ENCODE measurements at places on chromosomes 3 and 15.

DNA sequence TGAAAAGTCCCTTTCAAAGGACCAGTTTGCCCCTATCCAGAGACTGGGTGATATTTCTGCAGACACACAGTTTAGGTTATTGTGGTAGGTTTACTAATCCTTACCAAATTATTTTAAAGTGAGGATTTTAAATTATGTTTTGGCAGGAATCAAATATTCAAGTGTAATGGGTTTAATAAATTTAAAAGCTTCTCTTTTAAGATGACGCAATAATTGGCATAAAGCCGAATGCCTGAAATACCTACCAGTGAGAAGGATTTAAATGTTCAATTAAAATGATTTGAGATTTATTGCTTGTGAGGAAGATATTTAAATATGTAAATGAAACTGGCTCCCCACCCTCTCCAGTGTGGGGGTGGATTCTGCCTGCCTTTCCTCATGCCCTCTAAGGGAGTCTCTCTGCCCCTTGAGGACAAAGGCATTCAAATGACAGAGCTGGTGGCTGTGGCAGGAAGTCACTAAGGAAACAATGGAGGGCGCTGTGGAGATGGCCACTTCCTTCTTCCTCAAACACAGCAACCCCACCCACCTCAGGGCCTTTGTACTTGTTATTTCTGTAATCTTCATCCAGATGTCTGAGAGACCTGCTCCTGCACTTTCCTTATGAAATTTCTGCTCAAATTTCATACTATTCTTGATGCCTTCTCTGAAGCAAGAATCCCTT, 131.7 kb downstream of the TNIK start:
- H3K27me3 ChIP-seq, result peaks cover 1% of the 10 kb centered on the region
- no peak for DNase-seq
- peaks cover 5% of the 10 kb centered on the region for H3K36me3 ChIP-seq
- no peak overlapping the region for H3K27ac ChIP-seq
- H3K4me3 ChIP-seq, result no peak overlapping the region
- H3K4me1 ChIP-seq, result peaks cover 19% of the 10 kb centered on the region

- no peak for DNase-seq
- H3K36me3 ChIP-seq, result no peaks in the 10 kb centered on the region
- H3K4me3 ChIP-seq, result no peak overlapping the region
- peaks cover 8% of the 10 kb centered on the region for H3K27me3 ChIP-seq
These were observed 30.8 kb upstream of the BFSP2 start for GRCh38 chr3:133369068-133369440.

DNA sequence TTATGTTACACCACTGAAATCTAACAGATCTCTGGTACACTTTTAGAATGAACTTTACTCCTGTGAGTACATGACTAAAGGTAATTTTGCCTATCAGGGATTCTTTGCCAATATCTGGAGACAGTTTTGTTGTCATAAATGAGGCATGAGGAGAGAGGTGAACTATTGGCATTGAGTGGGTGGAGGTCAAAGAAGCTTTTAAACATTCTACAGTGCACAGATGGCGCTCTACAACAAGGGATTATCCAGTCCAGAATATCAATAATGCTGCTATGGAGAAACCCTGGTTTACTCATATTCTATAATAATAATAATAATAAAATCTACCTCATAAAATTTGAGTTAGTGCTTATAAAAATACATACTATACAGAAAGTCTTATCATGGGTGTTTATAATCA, 702.3 kb downstream of the SI start:
- H3K27ac ChIP-seq, result no peak overlapping the region
- H3K27me3 ChIP-seq, result no peaks in the 10 kb centered on the region
- H3K4me1 ChIP-seq, result no peaks in the 10 kb centered on the region
- H3K4me3 ChIP-seq, result no peak overlapping the region
- H3K36me3 ChIP-seq, result no peaks in the 10 kb centered on the region
- DNase-seq, result no peak

- no peaks in the 10 kb centered on the region for H3K4me1 ChIP-seq
- H3K27me3 ChIP-seq, result peaks cover 22% of the 10 kb centered on the region
- DNase-seq, result no peak
- H3K36me3 ChIP-seq, result no peaks in the 10 kb centered on the region
- H3K27ac ChIP-seq, result no peak overlapping the region
These were observed 72.5 kb upstream of the KLHL25 start for GRCh38 chr15:85867250-85867649.
